ENCODE measurements at places on chromosomes 13 and 19.

DNA sequence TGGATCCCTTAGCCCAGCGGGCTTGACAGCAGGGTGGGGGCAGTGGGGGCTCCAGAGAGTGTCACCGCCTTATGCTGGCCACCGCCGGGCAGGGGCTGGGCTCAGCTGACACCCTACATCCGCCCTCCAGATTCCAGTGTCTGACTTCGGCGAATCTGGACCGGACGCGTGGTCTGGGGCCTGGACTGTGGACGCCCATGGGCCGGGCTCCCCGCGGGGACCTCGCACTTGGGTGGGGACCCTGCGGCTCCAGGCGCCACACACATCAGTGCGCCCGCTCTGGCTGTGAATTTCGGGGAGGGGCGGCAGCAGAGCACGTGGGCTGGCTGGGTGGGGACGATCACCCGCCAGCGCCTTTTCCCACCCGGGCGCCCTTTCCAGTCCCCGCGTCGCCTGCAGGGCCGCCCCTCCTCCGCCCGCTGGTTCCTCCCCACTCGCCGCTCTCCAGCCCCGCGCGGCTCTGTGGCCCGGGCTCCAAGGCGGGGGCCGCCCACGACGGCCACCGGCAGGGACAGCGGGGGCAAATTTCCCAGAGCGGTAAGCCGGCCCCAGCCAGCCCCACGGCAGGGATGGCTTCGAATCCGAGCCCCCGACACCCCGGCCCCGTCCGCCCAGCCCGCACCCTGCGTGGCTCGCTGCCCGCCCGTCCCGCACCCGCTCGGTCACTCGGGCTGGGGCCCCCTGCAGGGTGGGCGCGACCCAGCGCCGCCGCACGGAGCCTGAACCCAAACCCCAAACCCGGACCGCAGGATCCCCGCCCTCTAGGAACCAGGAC lies 23.3 kb upstream of the ZNF99 start:
- DNase-seq = no peak

- DNase-seq = no peak
Measured at GRCh38 chr19:56595548-56595899, 422 bp downstream of the ZNF71 start.

GRCh38 chr19:41027273-41027967 lies 36.3 kb downstream of the CYP2B6 start:
- DNase-seq = no peak

GRCh38 chr13:70189981-70190380 lies 81.7 kb upstream of the KLHL1 start:
- DNase-seq = no peak

GRCh38 chr19:30733826-30734550 lies 361.8 kb downstream of the ZNF536 start:
- DNase-seq = no peak

GRCh38 chr13:98324105-98324504 lies 147.0 kb upstream of the RNF113B start:
- no peak for DNase-seq

- DNase-seq = no peak
Measured at GRCh38 chr19:16062789-16063188, 13.5 kb upstream of the TPM4 start.

DNA sequence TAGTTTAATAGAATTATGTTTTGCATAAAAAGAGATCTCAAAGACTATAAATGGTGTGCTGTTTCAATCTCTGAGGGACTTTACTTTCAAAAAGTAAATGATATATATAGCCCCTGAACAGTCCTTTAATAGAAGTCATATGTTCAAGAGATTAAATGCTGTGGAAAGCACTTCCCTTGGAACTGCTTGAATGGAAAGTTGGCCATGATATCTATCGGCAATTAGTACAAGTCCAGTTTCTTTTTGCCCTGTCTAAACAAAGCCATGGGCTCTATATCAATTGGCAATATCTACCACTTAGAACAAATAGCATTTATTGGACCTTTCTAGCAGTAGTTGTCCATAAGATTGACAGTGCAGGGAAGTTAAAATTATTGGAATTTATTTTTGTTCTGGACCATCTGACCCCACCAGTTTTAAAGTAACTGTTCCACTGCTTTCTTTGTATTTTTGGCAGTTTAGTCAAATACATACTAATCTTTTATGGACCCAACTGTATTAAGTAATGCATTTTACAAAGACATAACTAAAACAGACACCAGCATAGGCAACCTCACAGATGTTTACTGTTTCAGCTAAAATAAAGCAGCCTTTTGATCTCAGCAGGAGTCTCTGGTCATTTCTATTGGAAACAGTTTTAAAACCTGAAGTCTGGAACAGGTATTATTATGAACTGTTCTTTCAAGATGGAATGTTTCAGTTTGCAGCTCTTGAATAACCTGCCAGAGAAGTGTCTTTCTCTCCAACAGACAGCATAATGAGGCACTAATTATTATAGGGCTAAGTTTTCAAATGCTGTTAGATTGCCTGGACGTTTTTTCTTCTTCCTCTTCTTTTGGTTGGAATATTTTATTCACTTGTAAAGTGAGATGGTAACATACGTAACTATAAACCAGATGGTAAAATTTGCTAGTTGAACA lies 282.6 kb downstream of the DCLK1 start:
- no peak for DNase-seq

DNA sequence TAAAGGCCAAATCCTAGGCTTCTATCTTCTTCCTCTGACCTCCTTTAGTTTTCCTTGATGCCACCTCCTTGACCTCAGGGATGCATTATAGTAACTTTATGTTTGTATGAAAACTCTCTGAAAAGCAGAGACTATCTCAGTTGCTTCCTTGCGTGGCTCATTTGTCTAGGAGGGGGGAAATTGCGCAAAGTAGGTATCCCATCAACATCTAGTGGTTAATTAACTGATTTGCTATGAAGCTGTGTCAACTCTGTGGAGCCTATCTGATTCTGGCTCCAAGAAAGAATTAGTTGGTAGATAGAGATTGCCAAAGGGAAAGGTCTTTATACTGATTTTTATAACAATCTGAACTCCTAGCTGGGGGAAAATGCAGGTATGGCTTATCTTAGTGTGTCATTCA lies 82.1 kb upstream of the FRY start:
- DNase-seq = no peak

GRCh38 chr19:5973867-5974635 lies 3.9 kb downstream of the RANBP3 start:
- DNase-seq = no peak

- no peak for DNase-seq
Measured at GRCh38 chr19:6543866-6544347, 13.1 kb downstream of the TNFSF9 start.

DNA sequence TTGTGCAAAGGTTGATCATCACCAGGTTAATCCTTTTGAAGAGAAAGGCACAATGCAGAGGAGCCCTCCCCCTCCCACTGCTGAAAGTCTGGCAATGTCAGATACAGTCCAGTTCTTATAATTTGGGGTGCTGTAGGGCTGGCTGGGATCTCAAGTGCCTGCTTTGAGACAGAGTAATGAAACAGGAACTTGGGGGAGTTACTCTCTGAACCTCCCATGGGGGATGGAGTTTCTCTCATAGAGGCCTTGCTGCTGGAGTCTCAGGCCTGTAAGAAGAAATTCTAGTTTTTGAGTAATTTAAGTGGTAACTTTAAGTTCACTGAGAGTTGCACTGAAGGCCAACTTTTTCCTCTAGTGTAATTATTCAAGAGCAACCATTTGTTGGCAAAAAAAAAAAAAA lies 410.5 kb downstream of the KCNRG start:
- no peak for DNase-seq

DNA sequence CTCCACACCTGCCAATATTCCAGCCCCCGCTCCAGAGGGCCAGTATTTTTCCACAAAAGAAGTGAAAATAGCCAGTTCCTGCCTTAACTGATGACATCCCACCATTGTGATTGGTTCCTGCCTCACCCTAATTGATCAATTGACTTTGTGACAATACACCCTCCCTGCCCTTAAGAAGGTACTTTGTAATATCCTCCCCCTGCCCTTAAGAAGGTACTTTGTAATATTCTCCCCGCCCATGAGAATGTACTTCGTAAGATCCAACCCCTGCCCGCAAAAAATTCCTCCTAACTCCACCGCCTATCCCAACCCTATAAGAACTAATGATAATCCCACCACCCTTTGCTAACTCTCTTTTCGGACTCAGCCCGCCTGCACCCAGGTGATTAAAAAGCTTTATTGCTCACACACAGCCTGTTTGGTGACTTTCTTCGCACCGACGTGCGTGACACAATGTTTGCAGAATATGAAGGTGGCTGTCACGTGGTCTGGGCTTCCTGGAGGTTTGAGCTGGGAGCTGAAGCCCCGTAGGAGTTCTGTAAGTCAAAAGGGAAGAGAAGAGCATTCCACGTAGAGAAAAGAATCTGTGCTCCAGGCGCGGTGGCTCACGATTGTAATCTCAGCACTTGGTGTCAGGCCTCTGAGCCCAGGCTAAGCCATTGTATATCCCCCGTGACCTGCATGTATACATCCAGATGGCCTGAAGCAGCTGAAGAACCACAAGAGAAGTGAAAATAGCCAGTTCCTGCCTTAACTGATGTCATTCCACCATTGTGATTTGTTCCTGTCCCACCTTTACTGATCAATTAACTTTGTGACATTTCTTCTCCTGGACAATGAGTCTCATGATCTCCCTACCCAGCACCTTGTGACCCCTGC lies 6.2 kb upstream of the FUT3 start:
- DNase-seq = no peak

Data from stimulated activated CD8-positive, alpha-beta memory T cell treated with anti-CD3 and anti-CD28 coated beads, Interleukin-4, amount 100 ng/mL, for 24 hours (primary cell).